Glutamatergic neuron (in vitro differentiated cells): ENCODE measurements at places on chromosomes 2 and 18.

DNA sequence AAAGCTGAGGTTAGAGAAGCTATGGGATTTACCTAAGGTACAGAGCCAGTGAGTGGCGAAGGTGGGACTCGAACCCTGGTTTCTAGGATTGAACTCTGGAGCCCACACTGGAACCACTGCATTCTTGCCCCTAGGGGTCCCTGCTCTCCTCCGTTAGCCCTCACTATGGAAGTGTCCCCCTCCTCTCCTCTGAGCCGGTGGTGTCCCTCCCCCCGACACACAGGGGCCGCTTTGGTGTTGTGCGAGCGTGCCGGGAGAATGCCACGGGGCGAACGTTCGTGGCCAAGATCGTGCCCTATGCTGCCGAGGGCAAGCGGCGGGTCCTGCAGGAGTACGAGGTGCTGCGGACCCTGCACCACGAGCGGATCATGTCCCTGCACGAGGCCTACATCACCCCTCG lies 8.5 kb upstream of the GMPPA start:
- H3K36me3 ChIP-seq = no peaks in the 10 kb centered on the region
- no peak for DNase-seq
- peaks cover 23% of the 10 kb centered on the region for H3K4me1 ChIP-seq
- H3K27ac ChIP-seq = no peak overlapping the region

DNA sequence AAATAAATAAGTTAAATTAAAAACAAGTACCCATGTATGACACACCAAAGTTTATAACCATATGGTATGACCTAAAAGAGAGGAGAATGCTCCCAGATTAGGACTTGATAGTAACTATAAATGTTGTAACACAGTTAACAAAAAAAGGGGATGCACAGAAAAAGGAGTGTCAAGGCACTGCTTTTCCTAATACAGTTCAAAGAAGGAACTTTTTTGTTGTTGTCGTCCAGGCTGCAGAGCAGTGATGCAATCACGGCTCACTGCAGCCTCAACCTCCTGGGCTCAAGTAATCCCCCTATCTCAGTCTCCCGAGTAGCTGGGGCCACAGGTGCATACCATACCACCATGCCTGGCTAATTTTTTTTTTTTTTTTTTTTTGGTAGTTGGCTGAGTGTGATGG lies 2.7 kb downstream of the NARS1 start:
- H3K4me1 ChIP-seq = peaks cover 1% of the 10 kb centered on the region
- no peak overlapping the region for H3K4me3 ChIP-seq
- no peaks in the 10 kb centered on the region for H3K36me3 ChIP-seq
- H3K27ac ChIP-seq = no peak overlapping the region
- peaks cover 6% of the 10 kb centered on the region for H3K27me3 ChIP-seq
- no peak for DNase-seq

- H3K36me3 ChIP-seq = no peaks in the 10 kb centered on the region
- H3K4me3 ChIP-seq = no peak overlapping the region
- H3K27me3 ChIP-seq = no peaks in the 10 kb centered on the region
- H3K27ac ChIP-seq = no peak overlapping the region
Observed at GRCh38 chr2:64913357-64913869, 75.8 kb upstream of the SLC1A4 start.

DNA sequence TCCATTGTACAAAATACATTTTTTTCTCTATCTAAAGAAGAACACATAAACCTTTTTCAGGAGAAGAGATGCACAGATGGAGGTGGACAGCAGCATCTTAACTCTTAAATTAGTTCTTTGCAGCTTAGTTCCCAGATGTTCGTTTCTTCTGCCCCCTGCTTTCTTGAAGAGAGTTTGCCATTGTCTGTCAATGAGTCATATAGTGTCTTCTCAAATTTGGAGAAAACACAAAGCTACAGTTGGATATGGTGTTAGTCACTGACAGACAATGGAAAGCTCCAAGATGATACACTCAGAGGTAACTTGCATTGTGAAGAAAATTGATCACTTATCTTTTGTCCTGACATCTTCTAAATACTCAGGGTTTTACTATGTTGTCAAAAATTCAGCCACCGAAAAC lies 48.8 kb upstream of the TMEFF2 start:
- no peaks in the 10 kb centered on the region for H3K36me3 ChIP-seq
- no peaks in the 10 kb centered on the region for H3K27me3 ChIP-seq
- no peak overlapping the region for H3K27ac ChIP-seq
- no peak for DNase-seq
- H3K4me1 ChIP-seq = no peaks in the 10 kb centered on the region
- no peak overlapping the region for H3K4me3 ChIP-seq

GRCh38 chr2:198371921-198372543 lies 567.6 kb downstream of the PLCL1 start:
- no peaks in the 10 kb centered on the region for H3K36me3 ChIP-seq
- H3K27me3 ChIP-seq = peaks cover 3% of the 10 kb centered on the region
- peaks cover 5% of the 10 kb centered on the region for H3K4me1 ChIP-seq
- no peak for DNase-seq
- no peak overlapping the region for H3K4me3 ChIP-seq

GRCh38 chr2:107553539-107553938 lies 273.2 kb upstream of the RGPD4 start:
- no peaks in the 10 kb centered on the region for H3K27me3 ChIP-seq
- no peak overlapping the region for H3K4me3 ChIP-seq
- DNase-seq = no peak

- DNase-seq = no peak
- H3K4me3 ChIP-seq = no peak overlapping the region
Observed at GRCh38 chr2:189367343-189367742, 73.9 kb upstream of the WDR75 start.

GRCh38 chr2:15238028-15238427 lies 323.1 kb downstream of the NBAS start:
- H3K27me3 ChIP-seq = peaks cover 2% of the 10 kb centered on the region
- H3K4me1 ChIP-seq = no peaks in the 10 kb centered on the region
- H3K36me3 ChIP-seq = no peaks in the 10 kb centered on the region
- no peak for DNase-seq
- no peak overlapping the region for H3K4me3 ChIP-seq
- H3K27ac ChIP-seq = no peak overlapping the region

- no peak overlapping the region for H3K27ac ChIP-seq
- no peak overlapping the region for H3K4me3 ChIP-seq
- no peaks in the 10 kb centered on the region for H3K36me3 ChIP-seq
- peaks cover 1% of the 10 kb centered on the region for H3K27me3 ChIP-seq
- H3K4me1 ChIP-seq = peaks cover 5% of the 10 kb centered on the region
Observed at GRCh38 chr2:8926356-8926755, 77.1 kb downstream of the MBOAT2 start.

DNA sequence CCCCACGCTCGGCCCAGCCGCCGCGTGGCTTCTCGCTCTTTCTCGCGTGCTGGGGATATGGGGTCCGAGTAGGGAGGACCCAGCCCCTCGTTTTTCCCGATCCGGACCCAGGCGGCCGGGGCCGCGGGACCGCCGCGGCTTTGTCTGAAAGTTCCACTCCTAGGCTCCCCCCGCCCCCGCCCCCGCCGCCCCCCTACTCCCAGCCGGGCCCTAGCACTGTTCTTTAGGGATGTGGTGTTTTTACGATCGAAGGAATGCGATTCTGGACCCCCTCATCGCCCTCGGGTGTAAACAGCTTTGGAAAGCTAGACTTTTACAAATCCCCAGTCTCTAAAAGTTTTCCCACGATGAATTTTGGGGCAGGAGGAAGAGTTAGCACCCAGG lies 819 bp downstream of the TGIF1 start:
- no peaks in the 10 kb centered on the region for H3K36me3 ChIP-seq
- peaks cover 18% of the 10 kb centered on the region for H3K27me3 ChIP-seq
- H3K4me3 ChIP-seq = peak overlapping the region; percentile 92
- H3K27ac ChIP-seq = peak overlapping the region; percentile 67
- DNase-seq = no peak
- H3K4me1 ChIP-seq = peaks cover 11% of the 10 kb centered on the region

GRCh38 chr18:34970106-34970505 lies 71.1 kb upstream of the MAPRE2 start:
- peaks cover 5% of the 10 kb centered on the region for H3K27me3 ChIP-seq
- no peak for DNase-seq
- no peak overlapping the region for H3K27ac ChIP-seq
- H3K4me3 ChIP-seq = no peak overlapping the region
- no peaks in the 10 kb centered on the region for H3K36me3 ChIP-seq

- peaks cover 4% of the 10 kb centered on the region for H3K4me1 ChIP-seq
- no peak overlapping the region for H3K27ac ChIP-seq
- H3K4me3 ChIP-seq = no peak overlapping the region
- no peak for DNase-seq
- no peaks in the 10 kb centered on the region for H3K27me3 ChIP-seq
- no peaks in the 10 kb centered on the region for H3K36me3 ChIP-seq
Observed at GRCh38 chr2:83282043-83282795, 1176.9 kb downstream of the SUCLG1 start.

DNA sequence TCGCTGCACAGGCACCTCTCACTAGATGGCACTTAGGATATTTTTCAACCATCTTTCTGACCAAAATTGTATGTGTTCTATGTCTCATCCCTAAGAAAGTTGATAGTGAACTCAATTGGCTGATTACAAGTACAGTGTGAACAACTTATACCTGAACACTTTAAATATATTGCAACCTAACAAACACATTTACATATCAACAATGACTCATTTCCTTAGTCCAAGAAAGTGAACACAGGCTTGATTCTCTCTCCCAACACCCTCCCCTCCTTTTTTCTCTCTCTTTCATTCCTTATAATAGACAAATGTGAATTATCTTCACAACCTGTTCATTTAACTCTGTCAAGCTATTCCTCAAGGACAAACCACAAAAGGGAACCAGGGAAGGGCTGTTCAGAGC lies 192.0 kb downstream of the SLC8A1 start:
- no peaks in the 10 kb centered on the region for H3K36me3 ChIP-seq
- no peaks in the 10 kb centered on the region for H3K27me3 ChIP-seq
- H3K4me1 ChIP-seq = peaks cover 19% of the 10 kb centered on the region

- no peak overlapping the region for H3K4me3 ChIP-seq
- no peak for DNase-seq
- H3K27me3 ChIP-seq = no peaks in the 10 kb centered on the region
- H3K27ac ChIP-seq = no peak overlapping the region
- no peaks in the 10 kb centered on the region for H3K36me3 ChIP-seq
Observed at GRCh38 chr2:136106505-136106904, 11.4 kb downstream of the CXCR4 start.

- no peak for DNase-seq
- no peak overlapping the region for H3K4me3 ChIP-seq
Observed at GRCh38 chr2:82478641-82479040, 1980.4 kb downstream of the SUCLG1 start.

GRCh38 chr2:37670378-37671008 lies 949 bp downstream of the CDC42EP3 start:
- H3K27me3 ChIP-seq = peaks cover 9% of the 10 kb centered on the region
- peaks cover 21% of the 10 kb centered on the region for H3K4me1 ChIP-seq
- H3K4me3 ChIP-seq = peak overlapping the region; percentile 90
- H3K36me3 ChIP-seq = no peaks in the 10 kb centered on the region
- peak overlapping the region; percentile 86 for H3K27ac ChIP-seq

DNA sequence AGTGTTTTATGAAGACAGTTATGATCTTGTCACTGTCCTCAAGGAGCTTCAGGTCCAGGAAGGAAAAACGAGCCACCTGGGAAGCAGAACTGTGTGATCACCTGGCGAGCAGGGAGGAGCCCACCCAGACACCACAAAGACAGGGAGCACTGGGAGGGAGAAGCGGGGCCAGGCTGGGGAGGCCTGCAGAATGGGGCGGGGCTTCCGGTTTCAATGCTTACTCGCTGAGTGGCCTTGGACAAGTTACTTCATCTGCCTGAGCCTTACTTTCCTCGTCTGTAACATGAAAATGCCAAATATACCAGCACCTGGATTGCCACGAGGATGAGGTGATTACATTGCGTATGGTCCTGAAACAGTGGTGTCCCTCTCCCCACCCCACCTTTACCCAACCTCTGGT lies 227.5 kb downstream of the ANKRD30B start:
- DNase-seq = no peak
- H3K27me3 ChIP-seq = peaks cover 8% of the 10 kb centered on the region

GRCh38 chr2:165202239-165202638 lies 1.6 kb downstream of the SCN3A start:
- H3K4me3 ChIP-seq = peak overlapping the region; percentile 43
- no peaks in the 10 kb centered on the region for H3K27me3 ChIP-seq
- no peak for DNase-seq
- H3K27ac ChIP-seq = no peak overlapping the region
- peaks cover 3% of the 10 kb centered on the region for H3K4me1 ChIP-seq

DNA sequence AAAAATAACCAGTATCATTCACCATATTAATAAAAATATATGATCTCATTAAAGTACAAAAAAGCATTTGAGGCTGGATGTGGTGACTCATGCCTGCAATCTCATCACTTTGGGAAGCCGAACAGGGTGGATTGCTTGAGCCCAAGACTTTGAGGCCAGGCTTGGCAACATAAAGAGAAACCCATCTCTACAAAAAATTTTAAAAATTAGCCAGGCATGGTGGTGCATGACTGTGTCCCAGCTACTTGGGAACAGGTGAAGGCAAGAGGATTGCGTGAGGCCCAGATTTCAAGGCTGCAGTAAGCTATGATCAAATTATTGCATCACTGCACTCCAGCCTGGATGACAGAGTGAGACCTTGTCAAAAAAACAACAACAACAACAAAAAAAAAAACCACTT lies 75.9 kb downstream of the RAD51AP2 start:
- H3K27me3 ChIP-seq = no peaks in the 10 kb centered on the region
- H3K4me3 ChIP-seq = no peak overlapping the region
- H3K4me1 ChIP-seq = no peaks in the 10 kb centered on the region
- no peak overlapping the region for H3K27ac ChIP-seq
- H3K36me3 ChIP-seq = peaks cover 3% of the 10 kb centered on the region

DNA sequence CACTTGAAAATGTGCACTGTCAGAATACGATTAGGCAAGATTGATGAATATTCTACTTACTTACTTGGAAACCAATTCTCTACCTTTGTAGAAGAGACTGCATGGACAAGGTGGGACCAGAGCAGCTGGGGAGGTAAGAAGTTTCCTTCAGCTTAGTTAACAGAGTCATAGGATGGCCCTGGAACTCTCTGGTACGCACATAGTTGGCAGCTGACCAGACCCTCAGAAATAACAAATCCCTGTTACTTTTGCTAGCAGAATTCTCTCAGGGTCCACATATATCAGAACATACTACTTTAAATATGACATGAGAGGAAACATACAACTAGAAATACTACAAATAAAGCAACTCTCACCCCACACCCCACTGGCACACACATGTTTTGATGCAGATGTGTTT lies 24.8 kb upstream of the STAT1 start:
- H3K27ac ChIP-seq = no peak overlapping the region
- H3K27me3 ChIP-seq = no peaks in the 10 kb centered on the region
- no peaks in the 10 kb centered on the region for H3K36me3 ChIP-seq
- DNase-seq = no peak
- no peaks in the 10 kb centered on the region for H3K4me1 ChIP-seq
- H3K4me3 ChIP-seq = no peak overlapping the region
